ENCODE measurements at places on chromosomes 1 and 21.

DNA sequence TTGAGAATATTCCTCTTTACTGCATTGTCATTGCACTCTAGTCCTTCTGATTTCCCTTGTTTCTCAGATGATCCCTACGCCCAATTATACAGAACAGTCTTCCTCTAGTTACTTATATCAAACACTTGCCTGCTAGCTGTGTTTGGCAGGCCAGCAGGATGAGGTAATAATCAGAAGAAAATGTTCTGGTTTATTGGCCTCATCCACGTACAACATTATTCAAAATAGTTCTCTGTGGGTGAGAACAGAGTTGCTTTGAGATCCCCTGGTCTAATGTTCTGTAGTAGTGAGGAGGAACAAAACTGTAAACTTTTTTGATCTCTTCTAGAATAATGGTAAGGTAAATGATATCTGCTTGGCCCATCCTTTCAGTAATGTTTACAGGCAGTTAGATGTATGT, 22.3 kb upstream of the C1orf105 start:
- peaks cover 6% of the 10 kb centered on the region for H3K4me1 ChIP-seq
- H3K27me3 ChIP-seq, result no peaks in the 10 kb centered on the region
- H3K36me3 ChIP-seq, result no peaks in the 10 kb centered on the region
- H3K27ac ChIP-seq, result peak overlapping the region; percentile 66
- H3K4me3 ChIP-seq, result no peak overlapping the region

DNA sequence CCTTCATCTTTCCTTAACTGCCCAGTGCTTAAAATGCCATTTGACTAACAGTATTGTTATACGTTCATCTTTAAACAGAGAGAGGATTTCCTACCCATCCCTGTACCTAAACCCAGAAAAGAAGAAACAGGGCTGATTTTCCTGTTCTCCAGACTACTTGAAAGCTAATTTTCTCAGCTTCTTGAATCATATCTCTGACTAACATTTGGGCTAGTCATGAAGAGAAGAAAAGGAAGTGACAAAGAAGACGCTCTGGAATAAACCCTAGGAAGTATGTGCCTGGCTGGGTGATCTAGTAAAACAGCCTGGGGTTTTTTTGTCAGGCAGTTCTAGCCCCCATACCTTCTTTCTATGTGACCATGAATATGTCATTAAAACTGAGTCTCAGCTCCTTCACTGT, 44.8 kb upstream of the SGIP1 start:
- no peak overlapping the region for H3K4me3 ChIP-seq
- no peaks in the 10 kb centered on the region for H3K36me3 ChIP-seq
- H3K27me3 ChIP-seq, result no peaks in the 10 kb centered on the region
- no peak for DNase-seq
- H3K4me1 ChIP-seq, result no peaks in the 10 kb centered on the region
- no peak overlapping the region for H3K27ac ChIP-seq

DNA sequence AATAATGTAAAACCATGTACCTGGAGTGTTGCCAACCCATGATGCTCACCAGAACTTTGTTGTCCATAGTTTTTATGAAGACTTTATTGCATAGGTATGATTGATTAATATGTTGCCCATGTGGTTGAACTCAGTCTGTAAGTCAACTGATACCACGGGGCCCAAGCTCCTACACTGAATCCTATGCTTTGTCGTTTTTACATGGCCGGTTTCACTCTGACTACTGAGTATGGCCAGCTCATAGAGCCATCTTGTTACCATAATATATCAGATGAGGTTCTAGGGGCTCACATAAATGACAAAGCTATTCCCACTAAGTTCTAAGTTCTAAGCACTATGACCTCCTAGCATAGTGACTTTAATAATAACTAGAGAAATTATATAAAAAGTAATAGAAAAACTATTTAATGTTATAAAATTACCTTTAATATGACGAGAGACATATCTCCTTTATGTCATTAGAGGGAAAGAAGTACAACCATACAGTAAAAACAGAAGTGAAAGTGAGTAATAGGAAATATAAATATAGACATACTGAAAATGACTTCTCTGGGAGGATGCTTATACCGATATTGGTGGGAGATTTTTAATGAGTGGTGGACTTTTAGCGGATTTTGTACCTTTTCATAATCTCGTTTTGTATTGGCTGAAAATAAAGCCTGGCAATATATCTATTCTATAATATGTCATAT, 983.4 kb upstream of the PRMT6 start:
- no peaks in the 10 kb centered on the region for H3K27me3 ChIP-seq
- no peak overlapping the region for H3K27ac ChIP-seq
- no peaks in the 10 kb centered on the region for H3K36me3 ChIP-seq
- DNase-seq, result no peak
- H3K4me1 ChIP-seq, result no peaks in the 10 kb centered on the region
- H3K4me3 ChIP-seq, result no peak overlapping the region

GRCh38 chr1:31507676-31508530, 68.4 kb upstream of the TINAGL1 start:
- no peaks in the 10 kb centered on the region for H3K27me3 ChIP-seq
- H3K4me1 ChIP-seq, result no peaks in the 10 kb centered on the region
- H3K36me3 ChIP-seq, result no peaks in the 10 kb centered on the region
- H3K4me3 ChIP-seq, result no peak overlapping the region

DNA sequence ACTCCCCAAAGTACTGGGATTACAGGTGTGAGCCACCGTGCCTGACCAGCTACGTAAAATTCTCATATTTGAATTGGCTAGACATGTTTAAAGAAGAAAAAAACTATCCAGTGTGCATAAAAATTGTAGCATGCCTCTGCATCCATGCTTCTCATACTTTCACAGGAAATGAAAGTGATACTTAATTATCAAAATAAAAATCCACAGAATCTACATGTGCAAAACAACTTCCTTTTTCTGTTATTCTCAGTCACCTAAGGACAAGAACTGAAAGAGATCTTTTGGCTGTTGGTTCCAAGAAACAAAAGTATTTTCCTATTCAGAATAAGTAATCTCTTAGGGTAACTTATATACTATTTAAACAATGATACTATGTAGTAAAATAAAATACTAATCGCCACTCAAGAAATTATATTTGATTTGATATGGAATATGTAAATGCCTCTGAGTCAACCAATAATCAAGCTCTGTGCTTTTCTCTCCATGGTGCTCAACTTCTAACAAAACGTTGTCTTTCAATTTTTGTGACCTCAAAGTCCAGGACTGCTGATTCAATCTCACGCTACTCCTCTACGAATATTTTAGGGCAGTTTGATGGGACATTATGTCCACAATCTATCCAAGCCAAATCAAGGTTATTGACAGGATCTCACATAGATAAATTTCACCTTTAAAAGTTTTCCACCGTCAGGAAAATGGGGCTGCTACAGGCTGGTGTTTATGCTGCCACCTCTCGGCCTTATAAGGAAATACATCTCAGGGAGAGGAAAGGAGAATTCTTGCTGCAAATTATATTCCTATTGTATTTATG, 102.7 kb downstream of the ZNF281 start:
- H3K27me3 ChIP-seq, result no peaks in the 10 kb centered on the region
- DNase-seq, result no peak
- H3K27ac ChIP-seq, result no peak overlapping the region
- peak overlapping the region; percentile 22 for H3K4me3 ChIP-seq
- H3K4me1 ChIP-seq, result no peaks in the 10 kb centered on the region

DNA sequence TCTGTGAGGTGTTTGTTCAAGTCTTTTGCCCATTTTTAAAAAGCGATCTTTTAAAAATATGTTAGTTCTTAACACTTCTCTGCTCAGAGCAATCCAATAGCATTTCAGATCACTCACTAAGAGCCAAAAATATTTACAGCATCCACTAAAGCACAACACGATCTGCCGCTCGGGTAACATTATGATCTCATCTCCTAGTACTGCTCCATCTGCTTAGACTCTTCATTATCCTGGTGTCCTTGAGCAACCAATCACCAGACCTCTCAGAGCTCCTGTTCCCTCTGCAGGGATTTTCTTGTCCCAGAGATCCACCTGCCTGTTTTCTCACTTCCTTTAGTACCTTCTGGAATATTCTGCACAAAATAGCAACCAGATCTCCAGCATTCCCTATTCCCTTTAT, 235.3 kb upstream of the ESRRG start:
- no peaks in the 10 kb centered on the region for H3K27me3 ChIP-seq
- H3K27ac ChIP-seq, result no peak overlapping the region
- no peak overlapping the region for H3K4me3 ChIP-seq
- H3K4me1 ChIP-seq, result no peaks in the 10 kb centered on the region
- DNase-seq, result no peak
- no peaks in the 10 kb centered on the region for H3K36me3 ChIP-seq

Measured in esophagus squamous epithelium (tissue), 5 donors.